ENCODE measurements at places on chromosomes 16 and 17. TPM values are rescaled to one million over a fixed set of nuclear protein-coding genes. Genes with fewer than 3 reads are reported as not detected.

PYDC1 gene
- not detected for total RNA-seq

- no peak overlapping the region for H3K27ac ChIP-seq
- H3K4me1 ChIP-seq, result peaks cover 5% of the 10 kb centered on the region
- H3K27me3 ChIP-seq, result no peaks in the 10 kb centered on the region
- H3K36me3 ChIP-seq, result peaks cover 38% of the 10 kb centered on the region
- H3K4me3 ChIP-seq, result no peak overlapping the region
Observed at GRCh38 chr17:27299384-27300049, 5.6 kb downstream of the WSB1 start.

NDRG4 gene
- 6.9 TPM for total RNA-seq

DNA sequence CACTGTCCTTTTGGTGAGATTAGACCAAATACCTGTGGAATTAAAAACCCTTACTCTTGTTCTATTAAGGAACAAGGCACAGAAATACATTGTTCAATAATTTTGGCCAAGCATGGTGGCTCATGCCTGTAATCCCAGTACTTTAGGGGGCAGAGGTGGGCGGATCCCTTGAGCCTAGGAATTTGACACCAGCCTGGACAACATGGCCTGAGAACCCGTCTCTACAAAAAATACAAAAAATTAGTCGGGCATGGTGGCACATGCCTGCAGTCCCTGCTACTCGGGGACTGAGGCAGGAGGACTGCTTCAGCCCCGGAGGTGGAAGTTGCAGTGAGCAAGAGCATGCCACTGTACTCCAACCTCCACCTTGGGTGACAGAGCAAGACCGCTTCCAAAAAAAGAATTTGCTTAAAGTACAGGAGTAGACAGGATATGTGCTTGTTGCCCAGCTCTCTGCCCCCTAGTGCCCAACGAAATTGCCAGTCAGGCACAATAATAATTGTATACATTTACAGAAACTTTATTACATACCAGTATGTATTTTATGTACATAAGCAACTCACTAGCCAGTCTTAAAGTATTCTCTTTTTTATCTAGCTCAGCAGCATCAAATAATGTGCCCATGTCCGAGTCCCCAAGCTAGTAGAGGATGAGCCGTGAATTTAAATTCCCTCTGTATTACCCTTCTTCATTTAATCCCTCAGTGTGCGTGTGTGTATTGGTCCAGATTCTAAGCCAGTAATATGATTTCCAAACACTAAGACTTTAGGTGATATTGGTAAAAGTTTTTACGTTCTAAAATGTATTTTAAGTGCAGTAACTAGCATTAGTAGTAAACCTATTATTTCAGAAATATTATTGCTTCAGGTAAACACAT, 1.4 kb downstream of the THUMPD1 start:
- H3K27me3 ChIP-seq, result no peaks in the 10 kb centered on the region
- peak overlapping the region; percentile 98 for H3K4me3 ChIP-seq
- H3K27ac ChIP-seq, result no peak overlapping the region

GEMIN4 gene
- total RNA-seq, result 2.4 TPM

Measured in SJSA1 (cell line).